Myocyte (in vitro differentiated cells): ENCODE measurements at places on chromosomes 6 and 20. TPM values are rescaled to one million over a fixed set of nuclear protein-coding genes. Genes with fewer than 3 reads are reported as not detected.

GRCh38 chr6:41419385-41419784 is 84.0 kb downstream of the NCR2 start:
- no peak for DNase-seq

DNA sequence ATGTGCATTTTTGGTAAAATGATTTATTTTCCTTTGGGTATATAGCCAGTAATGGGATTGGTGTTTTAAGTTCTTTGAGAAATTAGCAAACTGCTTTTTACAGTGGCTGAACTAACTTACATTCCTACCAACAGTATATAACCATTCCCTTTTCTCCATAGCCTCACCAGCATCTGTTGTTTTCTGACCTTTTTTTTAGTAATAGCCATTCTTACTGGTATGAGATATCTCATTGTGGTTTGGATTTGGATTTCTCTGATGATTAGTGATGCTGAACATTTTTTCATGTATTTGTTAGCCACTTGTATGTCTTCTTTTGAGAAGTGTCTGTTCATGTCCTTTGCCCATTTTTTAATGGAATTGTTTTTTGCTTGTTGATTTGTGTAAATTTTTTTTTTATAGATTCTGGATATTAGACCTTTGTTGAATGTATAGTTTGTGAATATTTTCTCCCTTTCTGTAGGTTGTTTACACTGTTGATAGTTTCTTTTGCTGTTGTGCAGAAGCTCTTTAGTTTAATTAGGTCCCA is 42.3 kb downstream of the STK4 start:
- no peak for DNase-seq

DNA sequence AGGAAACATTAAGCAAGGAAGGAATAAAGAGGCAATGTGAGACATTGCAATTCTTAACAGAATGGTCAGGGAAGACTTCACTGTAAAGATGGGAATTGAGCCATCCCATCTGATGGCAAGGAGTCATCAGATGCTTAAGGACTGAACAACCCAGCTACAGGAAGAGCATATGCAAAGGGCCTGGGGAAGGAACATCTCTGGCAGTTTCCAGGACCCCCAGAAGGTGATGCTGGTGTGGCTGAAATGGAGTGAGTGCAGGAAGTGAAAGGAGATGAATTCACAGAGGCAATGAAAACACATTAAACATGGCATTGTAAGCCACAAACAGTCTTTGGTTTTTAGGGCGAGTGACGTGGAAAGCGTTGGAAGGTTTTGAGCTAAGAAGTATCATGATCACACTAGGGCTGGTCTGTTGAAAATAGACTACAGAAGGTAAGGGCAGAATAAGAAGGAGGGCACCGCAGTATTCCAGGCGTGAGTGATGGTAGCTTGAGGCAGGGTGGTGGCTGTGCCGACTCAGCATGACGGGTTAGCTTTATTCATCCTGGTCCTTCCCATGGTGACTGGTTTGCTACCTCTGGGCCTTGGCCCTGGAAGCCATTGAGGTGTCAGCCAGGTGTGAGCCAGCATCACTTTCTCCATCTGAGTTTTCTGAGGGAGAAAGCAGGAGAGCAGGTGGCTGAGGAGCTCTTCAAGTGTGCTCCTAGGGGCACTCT is 6.8 kb downstream of the BTN2A1 start:
- no peak for DNase-seq

PHACTR2 gene
- total RNA-seq: 30.4 and 51.2 TPM in 2 replicates

DNA sequence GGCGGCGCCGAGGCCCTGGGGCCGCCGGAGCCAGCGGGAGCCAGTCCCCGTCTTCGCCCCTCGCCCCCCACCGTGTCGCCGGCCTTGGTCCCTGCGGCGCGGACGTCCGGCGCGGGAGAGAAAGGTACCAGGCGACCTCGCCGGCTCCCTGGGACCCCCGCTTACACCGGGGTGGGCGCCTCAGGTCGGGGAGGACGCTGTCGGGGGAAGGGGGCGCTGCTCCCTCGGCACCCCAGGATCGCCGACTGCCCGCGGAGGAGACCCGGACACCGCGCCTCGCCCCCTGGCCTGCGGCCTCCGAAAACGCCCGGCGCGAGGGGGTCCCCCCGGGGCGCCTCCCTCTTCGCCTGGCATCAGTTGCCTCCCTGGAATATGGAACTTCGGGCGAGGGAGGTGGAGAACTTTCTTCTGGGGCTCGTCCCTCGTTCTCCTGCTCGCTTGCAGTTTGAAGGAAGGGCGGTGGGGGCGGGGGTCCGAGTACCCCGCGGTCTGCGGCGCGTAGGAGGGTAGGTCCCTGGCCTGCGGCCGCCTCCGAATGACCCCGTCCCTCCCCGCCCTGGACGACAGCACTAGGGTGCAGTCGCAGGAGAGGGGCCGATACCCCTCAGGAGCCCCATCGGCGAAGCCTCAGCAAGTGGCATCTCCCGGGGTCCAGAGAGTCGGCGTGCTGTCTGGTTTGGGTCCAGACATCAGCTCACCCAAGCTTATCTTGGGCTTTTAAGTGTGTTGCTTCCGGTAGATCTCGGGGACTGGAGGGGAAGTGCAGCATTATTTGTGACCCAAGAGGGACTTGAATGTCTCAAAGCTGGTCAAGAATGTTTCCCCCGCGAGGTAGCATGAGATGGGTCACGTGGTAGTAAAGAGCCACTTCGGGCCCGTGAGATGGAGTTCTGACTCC is 549 bp downstream of the ANKRD6 start:
- DNase-seq: no peak

DNA sequence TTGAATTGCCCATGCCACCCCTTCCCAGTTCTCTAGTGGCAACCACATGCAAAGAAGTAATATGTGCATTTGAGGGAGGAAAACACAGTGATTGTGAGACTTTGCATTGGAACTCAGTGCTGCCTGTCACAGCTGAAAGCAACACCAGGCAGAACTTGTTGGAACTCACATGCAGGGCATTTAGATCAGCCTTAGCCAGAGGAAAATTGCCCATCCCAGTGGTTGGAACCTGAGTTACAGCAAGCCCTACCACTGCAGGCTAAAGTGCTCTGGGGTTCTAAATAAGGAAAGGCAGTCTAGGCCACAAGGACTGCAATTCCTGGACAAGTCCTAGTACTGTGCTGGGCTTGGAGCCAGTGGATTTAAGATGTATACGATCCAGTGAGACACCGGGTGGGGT is 245.3 kb upstream of the UFL1 start:
- DNase-seq: no peak

DNA sequence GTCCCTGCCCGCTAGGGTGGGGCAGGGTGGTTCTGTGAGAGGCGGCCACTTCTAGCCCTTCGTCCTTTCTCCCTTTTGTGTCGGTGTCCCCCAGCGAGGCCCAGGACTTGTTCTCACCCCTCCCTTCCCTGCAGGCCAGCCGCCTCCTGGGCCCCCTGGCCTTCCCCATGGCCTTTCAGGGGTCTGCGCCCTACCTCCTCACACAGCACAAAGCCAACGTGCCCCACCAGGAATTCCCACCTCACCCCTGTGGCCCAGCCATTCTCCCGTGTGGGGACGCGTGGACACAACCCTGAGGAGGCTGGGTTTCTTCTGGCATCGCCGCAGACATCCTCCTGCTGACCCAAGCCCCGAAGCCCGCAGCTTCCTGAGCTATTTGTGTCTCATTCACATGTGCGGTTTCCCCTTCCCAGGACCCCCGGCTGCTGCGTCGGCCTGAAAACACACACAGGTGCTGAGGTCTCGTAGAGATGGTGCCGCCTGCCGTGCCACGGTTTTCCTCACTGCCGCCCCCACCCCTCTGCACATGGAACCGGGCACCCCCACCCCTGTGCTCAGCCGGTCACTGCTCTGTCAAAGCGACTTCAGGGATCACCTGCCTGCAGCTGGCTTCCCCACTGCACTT is 375.8 kb downstream of the CDH4 start:
- no peak for DNase-seq

GRCh38 chr20:3768342-3769130 is 983 bp upstream of the ADISSP start:
- DNase-seq: peak; percentile 75

SF3B5 gene
- total RNA-seq: 114 and 141 TPM in 2 replicates

PRL gene
- total RNA-seq: not detected in 2 replicates

DNA sequence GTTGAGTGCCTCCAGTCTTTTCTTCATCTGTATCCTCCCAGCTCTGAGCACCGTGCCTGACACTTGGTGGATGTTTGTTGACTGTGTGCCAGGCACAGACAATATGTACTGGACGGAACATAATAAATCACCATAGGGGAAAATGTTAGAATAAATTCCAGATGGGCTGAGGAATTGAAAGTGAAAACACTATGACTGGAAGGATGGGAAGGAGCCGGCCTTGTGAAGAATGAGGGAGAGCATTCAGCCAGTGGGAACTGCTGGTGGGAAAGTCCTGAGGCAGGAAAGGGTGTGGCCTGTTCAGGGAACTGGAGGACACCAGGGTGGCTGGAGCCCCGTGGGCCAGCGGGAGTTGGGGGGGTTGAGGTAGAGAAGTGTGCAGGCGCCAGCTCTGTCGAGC is 75.4 kb downstream of the MTHFD1L start:
- no peak for DNase-seq
